ENCODE measurements at places on chromosomes 6 and 20.

- no peak for DNase-seq
Measured at GRCh38 chr6:137240168-137240567, 21.0 kb upstream of the IFNGR1 start.

DNA sequence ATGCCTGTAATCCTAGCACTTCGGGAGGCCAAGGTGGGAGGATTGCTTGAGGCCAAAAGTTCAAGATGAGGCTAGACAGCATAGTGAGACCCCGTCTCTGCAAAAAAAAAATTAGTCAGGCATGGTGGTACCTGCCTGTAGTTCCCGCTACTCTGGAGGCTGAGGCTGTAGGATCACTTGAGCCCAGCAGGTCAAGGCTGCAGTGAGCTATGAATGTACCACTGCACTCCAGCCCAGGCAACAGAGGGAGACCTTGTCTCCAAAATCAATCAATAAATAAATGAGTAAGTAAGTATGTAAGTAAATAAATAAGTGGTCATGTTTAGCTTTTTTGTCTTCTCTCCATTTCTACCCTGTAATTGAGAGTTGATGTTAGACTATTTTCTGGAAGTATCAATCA, 336.8 kb downstream of the FARS2 start:
- no peak for DNase-seq

- DNase-seq, result no peak
Measured at GRCh38 chr6:140486450-140487361, 1112.3 kb upstream of the CITED2 start.

DNA sequence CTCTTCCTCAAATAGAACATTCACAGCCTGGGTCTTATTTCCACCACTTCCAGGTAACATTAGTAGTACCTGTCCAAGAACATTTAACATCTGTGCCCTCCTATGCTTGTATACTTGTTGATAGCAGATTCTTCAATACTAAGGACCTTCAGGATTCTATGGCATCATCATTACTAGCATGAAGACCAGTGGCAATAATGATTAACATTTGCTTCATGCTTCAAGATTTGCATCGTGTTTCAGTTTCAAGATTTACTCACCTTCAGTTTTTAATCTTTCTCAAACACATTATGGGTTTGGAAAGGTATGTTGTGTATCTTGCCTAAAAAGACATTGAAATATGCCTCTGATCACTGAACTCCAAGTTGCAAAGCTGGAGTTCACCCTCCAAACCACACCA, 412.8 kb upstream of the NRSN1 start:
- DNase-seq, result no peak

DNA sequence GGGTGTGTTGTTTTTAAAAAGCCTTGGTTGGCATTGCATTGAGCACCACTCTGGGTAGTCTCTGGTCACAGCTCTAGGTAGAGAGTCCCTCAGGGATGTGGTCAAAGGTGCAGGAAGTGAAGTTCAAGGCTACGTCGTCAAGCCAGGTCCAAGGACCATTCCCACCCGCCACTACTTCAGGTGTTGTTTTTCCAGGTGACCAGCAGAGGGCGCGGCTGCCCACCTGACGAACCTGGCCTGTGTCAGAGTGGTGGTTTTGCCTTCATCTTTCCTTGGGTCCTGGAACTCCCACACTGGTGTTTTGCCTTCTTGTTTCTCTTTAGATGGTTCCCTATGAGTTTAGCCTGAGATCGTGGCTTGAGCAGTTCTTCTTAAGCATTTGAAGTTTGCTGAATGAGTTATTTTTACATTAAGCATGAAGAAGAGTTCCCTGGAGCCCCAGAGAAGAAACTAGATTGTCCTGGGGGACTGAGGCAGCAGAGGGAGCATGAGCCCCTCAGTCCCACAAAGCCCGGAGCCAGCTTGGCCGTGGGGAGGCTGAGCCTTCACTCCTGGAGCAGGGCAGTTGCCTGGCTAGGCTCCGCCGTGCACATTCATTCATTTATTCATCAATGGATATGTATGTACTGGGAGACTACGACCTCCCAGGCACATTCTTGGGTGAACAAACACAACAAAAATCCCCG, 5.6 kb upstream of the PHACTR3 start:
- DNase-seq, result peak; percentile 42

GRCh38 chr6:134464690-134465411, 146.9 kb upstream of the SGK1 start:
- DNase-seq, result peak; percentile 15

Data from A549 (cell line).